ENCODE measurements at places on chromosomes 11 and 22.
A peak's percentile ranks its signal among the peaks of the same experiment; 100 is the strongest.

DNA sequence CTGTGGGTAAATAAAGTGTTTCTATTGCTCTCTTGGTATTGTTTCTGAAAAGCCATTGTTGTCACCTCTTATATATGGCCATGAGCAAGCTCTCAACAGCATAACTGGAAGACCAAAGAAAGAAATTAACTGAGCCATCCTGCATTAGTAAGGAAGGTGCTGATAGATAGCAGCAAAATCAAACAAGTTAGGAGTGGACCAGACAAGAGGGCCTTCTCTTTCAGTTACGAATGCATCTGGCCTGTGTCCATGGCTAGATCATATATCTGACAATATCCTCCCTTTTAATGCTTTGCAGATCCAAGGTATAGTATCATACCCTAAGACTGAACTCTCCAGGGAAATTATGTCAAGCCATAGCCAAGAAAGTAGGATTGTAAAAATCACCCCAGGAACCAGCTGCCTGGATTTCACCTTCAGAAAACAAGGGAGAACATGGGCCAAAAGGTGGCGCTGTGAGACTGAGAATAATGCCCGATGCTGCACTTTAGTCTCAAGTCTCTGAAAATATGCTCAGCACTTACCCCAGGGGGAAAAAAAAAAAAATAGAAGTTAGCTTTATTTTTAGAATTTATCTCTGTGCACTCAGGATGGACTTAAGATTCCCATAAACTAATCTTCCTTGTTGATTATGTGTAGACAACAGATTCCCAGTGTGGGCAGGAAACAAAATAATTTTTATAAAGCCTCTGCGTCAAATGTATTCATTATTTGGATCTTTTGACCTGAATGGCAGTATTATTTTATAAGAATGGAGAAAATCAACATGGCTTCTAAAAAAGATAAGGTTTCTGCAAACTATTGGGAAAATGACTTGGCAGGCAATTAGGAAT, 415.1 kb downstream of the ETS1 start:
- DNase-seq, result peak; percentile 76

DNA sequence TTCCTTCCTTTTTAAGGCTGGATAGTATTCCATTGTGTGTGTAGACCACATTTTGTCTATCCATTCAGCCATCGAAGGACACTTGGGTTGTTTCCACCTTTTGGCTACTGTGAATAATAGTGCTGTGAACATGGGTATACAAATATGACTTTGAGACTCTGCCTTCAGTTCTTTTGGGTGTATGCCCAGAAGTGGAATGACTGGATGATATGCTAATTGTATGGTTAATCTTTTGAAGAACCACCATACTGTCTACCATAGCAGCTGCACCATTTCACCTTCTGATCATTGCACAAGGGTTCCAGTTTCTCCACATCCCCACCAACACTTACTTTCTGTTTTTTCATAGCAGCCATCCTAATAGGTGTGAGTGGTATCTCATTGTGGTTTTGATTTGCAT, 30.3 kb downstream of the SGSM1 start:
- no peak for DNase-seq

DNA sequence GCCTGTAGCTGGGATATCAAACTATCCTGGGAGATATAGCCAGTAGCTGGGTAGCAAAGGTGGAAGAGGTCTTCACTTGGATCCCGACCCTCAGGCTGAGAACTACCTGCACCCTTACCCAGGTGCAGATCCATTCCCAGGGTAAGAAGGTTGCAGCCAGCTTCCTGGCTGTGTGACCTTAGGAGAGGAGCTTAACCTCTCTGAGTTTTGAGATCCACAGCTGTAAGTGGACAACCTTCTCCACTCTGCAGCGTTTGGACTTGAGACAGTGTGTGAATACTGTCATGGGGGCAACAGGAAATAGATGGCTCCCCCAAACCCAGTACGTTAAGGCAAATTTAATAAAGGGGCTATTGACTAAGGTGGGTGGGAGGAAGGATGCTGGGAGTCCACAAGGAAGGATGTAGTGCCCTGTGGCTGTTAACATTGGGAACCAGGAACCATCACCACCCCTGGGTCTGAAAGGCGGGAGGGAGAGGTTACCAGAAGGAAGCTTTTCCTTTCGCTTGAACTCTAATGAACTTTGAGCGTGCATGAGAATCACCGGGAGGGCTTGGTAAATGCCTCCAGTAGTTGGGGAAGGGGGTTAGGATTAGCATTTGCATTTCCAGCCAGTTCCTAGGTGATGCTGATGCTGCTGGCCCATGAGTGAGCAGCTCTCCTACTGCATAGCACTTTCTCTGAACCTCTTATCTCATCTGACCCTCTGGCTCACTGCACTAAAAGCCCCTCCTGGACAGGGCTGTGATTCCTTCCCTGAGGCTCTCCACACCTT, 24.4 kb downstream of the SGSM1 start:
- DNase-seq, result no peak

GRCh38 chr11:102293873-102294601, 23.2 kb upstream of the BIRC3 start:
- no peak for DNase-seq

GRCh38 chr11:69848201-69848600, 29.0 kb upstream of the FGF3 start:
- DNase-seq, result no peak

DNA sequence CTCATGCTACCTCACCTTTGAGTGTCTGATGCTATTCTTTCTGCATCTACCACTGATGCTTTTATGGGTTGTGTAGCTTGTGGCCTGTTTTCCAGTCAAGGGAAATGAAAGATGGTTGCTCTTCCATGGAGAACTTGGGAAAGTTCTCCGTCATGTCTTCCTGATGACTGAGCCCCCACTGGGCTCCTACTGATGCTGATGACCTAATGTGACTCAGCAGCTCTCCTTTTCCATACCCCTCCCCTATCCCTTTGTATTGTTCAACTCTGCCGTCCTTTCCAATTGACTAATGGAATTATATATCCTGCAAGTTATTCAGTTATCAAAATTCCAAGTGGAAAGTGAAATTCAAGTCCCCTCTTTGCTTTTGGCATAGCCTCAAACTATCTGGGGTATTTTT, 44.7 kb downstream of the REXO2 start:
- no peak for DNase-seq

GRCh38 chr22:45399712-45400445, 13.5 kb downstream of the SMC1B start:
- no peak for DNase-seq

- no peak for DNase-seq
Measured at GRCh38 chr11:71144736-71145135, 107.6 kb downstream of the SHANK2 start.

DNA sequence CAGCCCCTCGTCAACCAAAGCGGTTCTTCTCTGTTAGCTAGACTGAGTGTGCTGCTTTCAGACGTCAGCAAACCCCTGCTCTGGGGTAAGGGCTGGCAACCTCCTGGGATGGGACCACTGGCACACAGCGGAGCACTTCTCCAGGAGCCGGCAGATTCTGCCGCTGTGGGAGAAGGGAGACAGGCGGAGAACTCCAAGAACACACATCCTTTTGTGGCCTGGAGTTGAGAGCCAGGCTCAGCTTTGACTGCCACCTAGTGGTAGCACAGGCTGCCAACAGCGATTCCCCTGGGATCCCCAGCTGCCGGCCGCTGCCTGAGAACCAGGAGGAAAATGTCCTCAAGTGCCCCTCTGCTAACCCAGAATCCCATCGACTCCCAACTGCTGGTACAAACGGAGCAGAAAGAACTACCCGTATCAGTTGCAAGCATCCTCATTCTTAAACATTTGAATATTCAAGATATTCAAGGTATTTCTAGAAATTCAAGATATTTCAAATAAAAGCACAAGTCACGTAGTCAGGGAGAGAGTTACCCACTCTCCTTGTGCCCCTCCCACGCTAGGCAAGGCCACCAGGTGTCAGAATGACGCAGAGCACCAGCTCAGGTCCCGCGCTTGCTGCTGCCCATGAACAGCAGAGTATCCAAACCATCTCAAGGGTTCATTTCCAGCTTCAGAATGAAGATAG, 4.9 kb downstream of the LTO1 start:
- DNase-seq, result peak; percentile 59

DNA sequence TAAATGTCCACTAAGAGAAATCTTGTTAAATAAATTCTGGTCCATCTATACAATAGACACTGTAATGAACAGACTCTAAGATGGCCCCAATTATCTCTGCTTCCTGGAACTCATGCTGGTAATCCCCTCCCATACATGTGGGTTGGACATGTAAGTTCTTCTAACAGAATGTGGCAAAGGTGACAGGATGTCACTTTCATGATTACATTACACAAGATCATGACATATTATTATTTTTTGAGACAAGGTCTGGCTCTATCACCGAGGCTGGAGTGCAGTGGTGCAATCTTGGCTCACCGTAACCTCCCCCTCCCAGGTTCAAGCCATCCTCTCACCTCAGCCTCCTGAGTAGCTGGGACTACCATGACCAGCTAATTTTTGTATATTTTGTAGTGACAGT, 14.6 kb upstream of the NDUFC2 start:
- DNase-seq, result no peak

- DNase-seq, result no peak
Measured at GRCh38 chr22:44901301-44901700, 108.5 kb downstream of the PHF21B start.

DNA sequence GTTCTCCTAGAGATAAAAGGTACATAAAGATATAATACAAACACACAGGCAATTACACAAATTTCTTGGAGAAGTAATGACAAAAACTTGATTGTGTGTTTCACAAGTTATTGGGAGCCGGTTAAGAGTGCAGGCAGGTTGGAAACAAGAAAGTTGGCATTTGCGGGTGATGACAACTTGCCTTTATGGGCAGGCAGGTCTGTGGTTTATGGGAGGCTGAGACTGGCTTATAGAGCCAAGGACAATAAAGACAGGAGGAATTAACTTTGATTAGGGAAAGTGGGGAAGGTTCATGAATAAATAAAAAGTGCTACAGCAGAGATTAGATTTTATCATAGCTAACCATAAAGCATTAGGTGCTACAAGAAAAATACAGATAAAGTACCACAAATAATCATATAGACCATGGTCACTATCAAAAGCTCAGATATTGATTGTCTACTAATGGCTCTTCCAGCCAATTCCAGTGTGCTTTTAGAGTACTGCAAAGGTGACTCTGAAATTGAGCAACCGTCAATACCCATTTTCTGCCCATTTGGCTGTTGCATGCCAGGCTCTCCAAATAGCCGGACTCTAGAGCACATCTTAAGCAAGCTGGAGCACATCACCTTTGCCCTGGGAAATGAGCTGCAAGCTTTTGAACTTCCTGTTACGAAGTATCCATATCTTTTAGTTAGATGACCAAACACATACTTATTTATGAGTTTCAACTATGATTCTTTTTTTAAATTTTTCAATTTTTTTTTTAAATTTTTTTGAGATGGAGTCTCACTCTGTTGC, 33.9 kb upstream of the GAB2 start:
- no peak for DNase-seq

DNA sequence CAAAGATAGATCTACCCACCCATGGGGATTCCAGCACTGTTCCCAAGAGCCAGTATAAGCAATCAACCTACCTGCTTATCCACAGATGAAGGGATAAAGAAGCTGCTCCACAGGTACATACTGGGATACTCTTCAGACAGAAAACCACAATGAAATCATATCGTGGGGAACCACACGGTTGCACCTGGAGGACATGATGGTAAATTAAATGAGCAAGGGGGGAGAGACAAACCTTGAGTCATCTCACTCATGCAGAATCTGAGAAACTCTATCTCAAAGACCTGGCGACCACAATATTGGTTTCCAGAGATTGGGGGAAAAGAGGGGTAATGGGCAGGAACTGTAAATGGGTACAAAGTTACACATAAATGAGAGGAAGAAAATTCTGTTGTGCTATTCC, 14.5 kb downstream of the RGL4 start:
- no peak for DNase-seq

- DNase-seq, result no peak
Measured at GRCh38 chr22:37032134-37032534, 12.6 kb downstream of the MPST start.

DNA sequence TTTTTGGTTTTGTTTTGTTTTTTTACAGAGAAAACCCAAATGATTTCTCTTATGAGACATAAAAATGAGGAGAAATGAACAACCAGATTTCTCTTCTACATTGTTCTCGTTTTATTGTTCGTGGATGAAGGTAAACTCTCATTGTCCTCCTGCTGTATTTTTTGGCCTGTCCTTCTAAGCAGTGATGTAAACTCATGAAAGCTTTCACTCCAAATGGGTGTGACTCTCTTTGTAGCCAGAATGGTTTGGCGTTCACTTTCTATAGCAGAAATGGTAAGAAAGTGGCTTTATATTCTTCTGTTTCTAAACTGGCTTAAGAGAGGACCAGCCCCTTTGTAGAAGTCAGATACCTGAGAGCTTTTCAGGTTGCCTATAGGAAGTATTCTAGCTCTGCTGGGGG, 15.5 kb upstream of the BMAL1 start:
- no peak for DNase-seq

GRCh38 chr11:134196756-134197155, 27.0 kb downstream of the NCAPD3 start:
- no peak for DNase-seq

- DNase-seq, result no peak
Measured at GRCh38 chr11:126898802-126899201, 101.8 kb downstream of the KIRREL3 start.

GRCh38 chr11:57167125-57167846, 14.5 kb upstream of the LRRC55 start:
- DNase-seq, result no peak

DNA sequence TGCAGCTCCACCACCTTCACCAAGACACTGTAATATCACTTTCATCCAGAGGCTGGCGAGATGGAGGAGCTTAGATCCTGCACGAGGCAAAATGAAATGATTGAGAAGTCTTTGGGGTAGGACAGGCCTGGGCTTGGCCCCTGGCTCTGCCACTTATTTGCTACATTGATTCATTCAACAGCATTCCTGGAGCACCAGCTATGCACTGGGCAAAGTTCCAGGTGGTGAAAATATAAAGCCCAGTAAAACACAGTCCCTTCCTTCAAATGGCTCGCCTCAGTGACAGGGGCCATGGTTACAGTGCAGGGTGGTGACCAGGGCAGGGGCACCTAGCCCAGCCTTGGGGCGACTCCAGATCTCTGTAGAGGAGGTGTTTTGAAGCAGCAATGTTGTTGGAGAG, 19.7 kb downstream of the ALX4 start:
- DNase-seq, result no peak

- no peak for DNase-seq
Measured at GRCh38 chr11:21963013-21963412, 229.9 kb upstream of the ANO5 start.

GRCh38 chr11:62669420-62670161, 1.9 kb upstream of the UQCC3 start:
- no peak for DNase-seq

- DNase-seq, result no peak
Measured at GRCh38 chr11:119585043-119585781, 143.8 kb downstream of the NECTIN1 start.

GRCh38 chr11:101907815-101908214, 7.0 kb upstream of the CEP126 start:
- DNase-seq, result no peak

- no peak for DNase-seq
Measured at GRCh38 chr11:103465555-103466140, 356.4 kb downstream of the DYNC2H1 start.

GRCh38 chr22:50531546-50531961, 1.7 kb upstream of the TYMP start:
- peak; percentile 81 for DNase-seq
